ENCODE measurements at places on chromosomes 7 and 10.
A peak's percentile ranks its signal among the peaks of the same experiment; 100 is the strongest.

GRCh38 chr7:32258265-32258664 is 188.1 kb upstream of the PDE1C start:
- no peak for DNase-seq

DNA sequence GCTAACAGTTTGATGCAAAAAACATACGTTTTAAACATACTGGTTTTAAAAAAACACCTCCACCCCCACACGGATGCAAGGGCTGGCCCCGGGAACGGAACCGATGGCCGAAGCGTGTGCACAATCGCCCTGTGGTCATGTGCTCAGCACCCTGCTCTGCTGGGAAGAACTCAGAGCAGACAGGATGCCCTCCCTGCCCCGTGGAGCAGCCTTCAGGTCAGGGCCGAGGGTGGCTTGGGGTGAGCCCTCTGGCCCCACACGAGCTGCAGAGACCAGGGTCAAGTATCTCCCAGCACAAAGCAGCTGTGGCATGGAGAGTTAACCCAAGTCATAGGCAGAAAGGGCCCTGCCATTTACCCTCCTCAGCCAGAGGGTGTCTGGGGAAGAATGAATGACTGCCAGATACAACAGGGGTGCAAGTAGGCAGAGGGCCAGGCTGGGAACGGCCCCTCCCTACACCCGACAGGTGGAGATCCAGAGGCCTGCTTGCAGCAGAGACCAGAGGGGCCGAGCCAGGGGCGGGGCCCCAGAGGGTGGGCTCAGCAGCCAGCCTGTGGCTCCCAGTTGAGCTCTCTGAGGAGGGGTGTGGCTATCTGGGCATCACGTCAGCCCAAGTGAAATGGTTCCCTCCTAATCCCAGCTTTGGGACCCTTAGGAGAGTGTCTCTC is 56.8 kb downstream of the ZRANB1 start:
- no peak for DNase-seq

GRCh38 chr10:102764470-102765161 is 20.9 kb downstream of the WBP1L start:
- DNase-seq, result no peak

GRCh38 chr7:41882745-41883420 is 180.0 kb upstream of the INHBA start:
- no peak for DNase-seq

- no peak for DNase-seq
These were observed 228.0 kb downstream of the PRKG1 start for GRCh38 chr10:51302316-51302715.

- DNase-seq, result no peak
These were observed 170.6 kb upstream of the AKR1E2 start for GRCh38 chr10:4655406-4655805.

- no peak for DNase-seq
These were observed 331.5 kb upstream of the NPVF start for GRCh38 chr7:25559581-25560367.

GRCh38 chr7:128263420-128263819 is 22.3 kb downstream of the LEP start:
- DNase-seq, result no peak

DNA sequence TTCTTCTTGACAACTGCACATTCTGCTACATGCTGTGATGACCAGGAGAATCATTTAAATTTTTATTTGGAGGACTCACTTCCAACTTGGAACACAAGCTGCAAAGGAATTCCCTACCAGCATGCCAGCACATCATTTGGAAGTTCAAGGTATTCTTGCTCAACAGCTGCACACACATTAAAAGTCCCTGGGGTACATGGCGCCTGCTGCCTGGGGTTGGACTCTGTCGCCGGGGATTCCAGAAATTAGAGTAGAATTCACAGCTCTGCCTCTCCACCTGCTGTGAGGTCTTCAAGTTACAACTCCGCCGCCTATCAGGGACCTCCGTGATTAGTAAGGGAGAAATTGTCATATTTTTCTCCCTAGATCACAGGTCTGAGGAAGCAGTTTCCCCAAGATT is 1.1 kb downstream of the ZNF32 start:
- no peak for DNase-seq

DNA sequence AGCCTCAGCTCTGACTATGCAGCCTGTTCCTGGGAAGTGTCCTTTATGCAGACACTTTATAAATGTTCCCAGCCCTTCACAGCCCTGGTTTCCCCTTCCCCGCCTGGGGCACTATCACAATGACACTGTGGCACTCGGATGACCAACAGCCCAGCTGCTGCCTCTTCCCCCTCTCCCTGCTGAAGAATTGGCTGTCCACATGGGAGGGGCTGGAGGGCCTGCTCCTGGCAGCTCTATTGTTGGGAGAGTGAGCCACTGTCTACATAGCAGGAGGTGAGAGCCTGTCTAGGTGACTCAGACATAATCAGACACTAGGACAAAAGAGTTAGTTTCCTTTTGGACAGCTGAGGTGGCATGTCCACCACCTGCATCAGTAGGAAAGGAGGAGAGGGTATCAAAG is 437.5 kb downstream of the PLXNA4 start:
- DNase-seq, result no peak

DNA sequence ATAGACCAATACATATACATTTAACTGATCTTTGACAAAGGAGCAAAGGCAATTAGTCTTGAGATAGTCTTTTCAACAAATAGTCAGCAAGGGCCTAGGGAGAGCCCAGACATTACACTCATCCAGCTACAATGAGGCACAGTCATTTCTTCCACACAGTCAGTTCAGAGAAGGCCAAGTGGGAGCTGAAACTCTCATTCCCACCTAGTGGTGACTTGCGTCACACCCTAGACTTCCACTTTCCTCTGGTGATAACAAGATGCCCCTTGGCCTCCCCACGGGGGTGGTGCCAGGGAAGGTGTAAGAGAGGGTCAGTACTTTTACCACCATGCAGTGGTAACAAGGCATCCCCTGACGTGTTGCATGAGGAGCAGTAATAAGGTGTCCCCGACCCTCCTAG is 8.0 kb downstream of the FRMPD2 start:
- DNase-seq, result no peak

- peak; percentile 32 for DNase-seq
These were observed 8.5 kb upstream of the MRPS33 start for GRCh38 chr7:141023295-141023694.

DNA sequence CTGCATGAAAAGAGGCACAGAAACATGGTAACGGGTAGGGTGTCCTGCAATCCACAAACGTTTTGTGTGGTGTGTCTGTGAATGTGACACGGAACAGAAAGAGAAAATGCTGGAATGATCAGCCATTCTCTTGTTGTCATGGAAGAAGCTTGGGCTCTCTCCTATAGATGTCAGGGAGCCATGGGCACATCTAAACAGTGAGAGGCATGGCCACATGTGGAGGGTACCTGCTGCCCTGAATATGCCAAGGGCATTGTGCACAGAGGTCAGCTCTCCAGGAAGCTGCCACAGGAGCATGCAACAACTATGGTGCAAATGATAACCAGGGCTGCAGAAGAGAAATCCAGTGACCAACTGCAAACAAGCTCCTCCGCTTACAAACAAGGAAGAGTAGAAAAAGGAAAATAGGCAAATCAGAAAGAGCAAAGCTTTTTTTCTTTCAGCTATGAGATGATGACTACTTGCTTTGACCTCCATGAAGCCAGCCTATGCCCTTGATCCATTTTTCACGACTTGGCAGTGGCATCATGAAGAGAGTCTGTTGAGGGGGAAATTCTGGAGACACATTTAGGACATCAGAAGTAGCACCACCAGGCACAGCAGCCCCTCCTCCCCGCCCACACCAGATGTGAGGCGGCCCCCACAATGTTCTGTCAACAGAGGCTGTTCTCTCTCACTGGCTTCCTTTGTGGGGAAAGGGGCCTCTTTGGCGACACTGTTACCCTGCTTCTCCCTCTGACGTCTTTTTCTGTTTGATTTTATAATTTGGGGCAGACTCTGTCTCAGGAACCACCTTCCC is 4.8 kb upstream of the PDE1C start:
- no peak for DNase-seq

GRCh38 chr10:110426294-110427181 is 71.2 kb upstream of the DUSP5 start:
- no peak for DNase-seq

DNA sequence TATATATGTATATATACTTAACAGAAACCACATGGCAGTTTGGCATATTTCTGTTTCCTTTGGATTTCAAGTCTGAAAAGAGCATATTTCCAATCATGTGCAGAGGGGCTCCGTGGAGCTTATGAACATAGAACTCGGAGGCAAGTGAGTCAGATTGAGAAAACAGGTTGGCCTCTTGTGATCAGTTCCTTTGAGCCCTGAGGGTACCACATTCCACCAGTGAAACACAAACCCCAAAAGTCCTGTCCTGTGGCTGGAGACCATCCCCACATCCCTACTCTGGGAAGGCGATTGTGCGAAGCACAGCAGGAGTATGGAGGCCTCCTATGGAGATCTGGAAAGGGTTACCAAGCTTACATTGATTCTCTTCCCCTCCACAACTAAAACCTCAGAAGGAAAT is 196.7 kb upstream of the TMEM72 start:
- DNase-seq, result no peak

- no peak for DNase-seq
These were observed 28.0 kb downstream of the MINPP1 start for GRCh38 chr10:87532696-87533095.

- no peak for DNase-seq
These were observed 37.9 kb downstream of the PAXIP1 start for GRCh38 chr7:154965014-154965413.

- DNase-seq, result no peak
These were observed 10.5 kb downstream of the GET4 start for GRCh38 chr7:886626-887487.

DNA sequence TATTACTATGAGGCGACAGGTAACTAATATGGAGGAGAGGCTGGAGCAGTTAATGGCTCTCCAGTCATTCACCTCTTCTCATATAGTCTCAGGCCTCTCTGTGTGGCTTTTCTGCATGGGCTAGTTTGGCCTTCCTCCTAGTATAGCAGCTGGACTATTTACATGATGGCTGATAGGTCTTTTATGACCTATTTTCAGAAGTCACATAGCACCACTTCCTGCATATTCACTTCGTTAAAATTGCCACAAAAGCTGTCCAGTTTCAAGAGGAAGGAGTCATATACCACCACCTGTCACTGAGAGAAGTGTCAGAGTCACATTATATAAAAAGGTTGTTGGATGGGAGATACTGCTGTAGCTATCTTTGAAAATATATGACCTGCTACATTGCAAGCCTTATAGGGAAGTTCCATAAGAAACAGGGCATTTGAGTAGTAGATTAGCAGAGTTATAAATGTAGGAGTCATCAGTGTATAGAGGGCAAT is 8.0 kb upstream of the DMTF1 start:
- no peak for DNase-seq

DNA sequence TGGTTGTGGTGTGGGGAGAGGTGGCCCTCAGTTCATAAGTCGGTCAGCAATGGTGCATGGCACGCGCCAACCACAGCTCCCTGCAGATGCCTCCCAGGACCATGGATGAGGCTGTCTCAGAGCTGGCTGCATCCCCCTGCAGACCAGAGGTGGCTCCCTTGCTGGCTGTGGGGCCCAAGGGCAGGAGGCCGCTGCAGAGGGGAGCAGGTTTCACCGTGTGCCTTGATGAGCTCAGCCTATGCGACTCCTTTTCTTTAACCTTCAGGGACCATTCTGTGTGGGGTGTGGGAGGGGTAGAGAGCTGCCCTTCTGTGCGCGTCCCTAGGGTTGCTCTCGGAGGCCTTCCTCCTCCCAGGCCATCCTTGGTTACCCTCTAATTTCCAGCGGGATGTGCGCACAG is 152.4 kb downstream of the ACTR3B start:
- DNase-seq, result no peak

DNA sequence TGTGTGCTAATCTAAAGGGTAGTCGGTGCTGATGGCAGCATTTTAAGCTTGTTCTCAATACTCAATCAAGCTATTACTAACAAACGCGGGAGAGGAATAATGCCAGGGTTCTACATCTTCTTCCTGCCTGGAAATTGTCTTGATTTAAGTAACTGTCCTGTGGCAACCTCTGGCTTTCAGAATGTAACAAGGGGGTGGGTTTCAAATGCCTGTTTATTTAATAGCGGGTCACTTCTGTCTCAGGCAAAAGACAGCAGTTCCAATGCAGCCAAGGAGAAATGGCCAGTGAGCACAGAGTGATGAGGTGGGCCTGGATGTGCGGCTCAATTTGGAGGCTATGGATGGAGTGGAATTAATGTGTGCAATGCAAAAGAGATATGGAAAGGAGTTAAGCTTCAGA is 692.4 kb downstream of the KCNMA1 start:
- no peak for DNase-seq

- no peak for DNase-seq
These were observed 620.9 kb downstream of the ZWINT start for GRCh38 chr10:55740110-55740509.

- peak; percentile 56 for DNase-seq
These were observed 10.0 kb upstream of the DDIT4 start for GRCh38 chr10:72263613-72264241.

DNA sequence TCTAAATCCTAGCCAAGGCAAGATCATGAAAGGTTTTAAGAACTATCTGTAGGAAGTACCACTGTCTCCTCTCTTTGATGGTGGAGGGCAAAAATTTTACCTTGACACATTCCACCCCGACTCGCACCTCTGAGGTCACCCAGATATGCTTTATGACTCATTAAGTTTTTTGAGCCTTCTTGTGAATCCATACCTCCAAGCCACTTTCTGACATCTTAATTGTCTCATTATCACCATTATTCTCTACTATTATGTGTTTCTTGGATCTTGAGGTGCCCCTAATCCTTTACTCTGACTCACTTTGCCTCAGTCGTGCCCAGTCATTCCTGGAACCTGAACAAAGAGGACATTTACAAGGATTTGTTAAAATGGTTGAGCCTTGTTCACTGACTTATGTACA is 146.6 kb downstream of the RAPGEF5 start:
- DNase-seq, result no peak

DNA sequence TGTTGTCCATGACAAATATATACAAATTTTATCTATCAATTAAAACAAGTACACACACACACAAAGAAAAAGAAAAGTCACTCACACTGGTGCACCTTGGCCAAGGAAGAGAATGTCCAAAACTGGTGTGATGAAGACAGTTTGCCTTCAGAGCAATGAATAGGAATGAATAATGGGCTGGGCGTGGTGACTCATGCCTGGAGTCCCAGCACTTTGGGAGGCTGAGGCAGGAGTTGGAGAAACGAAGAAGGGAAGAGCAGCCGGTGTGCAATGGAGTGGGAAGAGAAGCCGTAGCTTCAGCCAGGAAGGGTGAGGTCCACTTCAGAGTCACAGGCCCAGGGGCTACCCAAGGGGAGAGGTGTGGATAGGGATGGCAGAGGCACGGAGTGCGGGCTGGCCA is 253.6 kb downstream of the CCSER2 start:
- no peak for DNase-seq

GRCh38 chr7:155130493-155130892 is 60.4 kb downstream of the HTR5A start:
- no peak for DNase-seq

GRCh38 chr7:85287106-85287825 is 100.4 kb upstream of the SEMA3D start:
- DNase-seq, result no peak

GRCh38 chr7:107078517-107078966 is 34.0 kb downstream of the PRKAR2B start:
- DNase-seq, result no peak

All from CD4-positive, alpha-beta T cell treated with Interleukin-17A for 1 hour (primary cell).